ENCODE measurements at places on chromosomes 5 and 9.
A peak's percentile ranks its signal among the peaks of the same experiment; 100 is the strongest.

GRCh38 chr9:83062651-83063527 lies at the start of gene RASEF:
TSS of gene RASEF (minus strand) at chr9:83063142. CDS start at chr9:83062867, 275 bp downstream.
- DNase-seq, result peak; percentile 86

DNA sequence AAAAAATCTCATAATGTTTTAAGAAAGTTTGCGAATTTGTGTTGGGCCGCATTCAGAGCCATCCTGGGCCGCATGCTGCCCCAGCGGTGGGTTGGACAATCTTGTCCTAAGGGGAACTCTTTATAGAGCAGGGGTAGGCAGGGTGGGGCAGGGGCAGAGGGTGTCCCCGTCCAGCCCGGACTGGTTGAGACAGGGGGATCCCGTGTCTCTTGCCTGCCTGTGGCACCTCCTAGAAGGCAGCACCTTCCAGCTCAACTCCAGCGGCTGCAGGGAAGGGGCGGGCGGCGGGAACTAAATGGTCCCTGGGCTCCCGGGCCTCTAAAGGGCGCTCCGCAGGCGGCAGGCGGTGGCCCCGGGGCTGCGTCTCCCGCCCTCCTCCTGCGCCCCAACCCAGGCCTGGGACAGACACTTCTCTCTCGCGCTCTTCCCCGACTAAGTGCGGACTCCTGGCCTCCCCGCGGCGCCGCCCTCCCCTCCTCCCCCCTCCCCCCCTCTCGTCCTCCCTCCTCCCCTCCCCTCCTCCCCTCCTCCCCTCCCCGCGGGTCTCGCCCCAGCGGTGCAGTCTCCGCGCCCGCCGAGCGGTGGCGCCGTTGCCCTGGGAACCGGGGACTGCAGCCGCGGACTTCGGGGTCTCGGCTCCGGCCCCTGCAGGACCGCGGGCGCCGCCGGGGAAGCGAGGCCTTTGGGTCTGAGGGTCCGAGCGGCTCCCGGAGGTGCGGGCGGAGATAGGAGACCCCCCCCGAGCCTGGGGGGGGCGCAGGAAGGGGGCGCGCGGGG lies 132.6 kb downstream of the MRPL36 start:
- peak; percentile 89 for DNase-seq

GRCh38 chr5:115379622-115380344 lies 83.3 kb upstream of the CCDC112 start:
- no peak for DNase-seq

- DNase-seq, result no peak
Measured at GRCh38 chr9:128625391-128626146, 31.1 kb downstream of the DYNC2I2 start.

- DNase-seq, result no peak
Measured at GRCh38 chr5:69252437-69252836, 17.8 kb downstream of the CDK7 start.

- DNase-seq, result no peak
Measured at GRCh38 chr5:123720955-123721354, 209.0 kb downstream of the CSNK1G3 start.

DNA sequence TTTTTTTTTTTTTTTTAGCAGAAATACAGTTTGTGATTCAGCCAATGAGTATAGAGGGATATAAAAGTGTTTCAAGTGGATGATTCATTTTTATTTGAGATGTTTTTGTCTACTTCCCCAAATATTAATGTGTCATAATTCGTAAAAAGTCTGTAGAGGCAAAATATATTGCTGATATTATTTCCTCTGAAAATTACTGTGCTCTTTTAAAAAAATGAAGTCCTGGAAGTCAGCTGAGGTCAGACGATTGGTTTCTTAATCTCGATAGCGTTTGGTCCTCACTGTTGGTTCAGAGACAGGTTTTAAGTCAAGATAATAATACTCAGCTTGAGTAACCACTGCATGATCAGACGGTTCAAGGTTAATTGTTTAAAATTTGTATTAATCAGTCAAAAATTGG lies 19.5 kb downstream of the IL9 start:
- DNase-seq, result no peak

GRCh38 chr5:140351609-140352334 lies 5.4 kb upstream of the HBEGF start:
- no peak for DNase-seq

- peak; percentile 56 for DNase-seq
Measured at GRCh38 chr9:136029556-136029955, 65.5 kb downstream of the NACC2 start.

DNA sequence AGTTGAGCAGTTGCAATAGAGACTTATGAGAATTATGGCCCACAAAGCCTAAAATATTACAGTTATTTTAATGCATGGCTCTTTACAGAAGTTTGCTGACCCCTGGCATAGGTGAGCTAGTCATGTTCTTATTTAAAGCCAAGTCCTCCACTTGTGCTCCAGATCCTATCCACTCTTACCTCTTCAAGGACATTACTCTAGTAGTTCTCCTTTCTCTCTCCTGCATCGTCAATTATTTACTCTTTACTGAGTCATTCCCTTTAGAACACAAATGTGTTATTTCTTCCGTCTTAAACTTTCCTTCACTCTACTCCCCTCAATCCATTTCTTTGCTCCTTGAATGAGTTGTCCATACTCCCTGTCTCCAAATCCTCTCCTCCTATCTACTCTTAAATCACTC lies 20.6 kb upstream of the TRAF1 start:
- DNase-seq, result no peak

GRCh38 chr5:493758-494157 lies 30.5 kb downstream of the SLC9A3 start:
- DNase-seq, result no peak

- DNase-seq, result peak; percentile 53
Measured at GRCh38 chr9:134888603-134889190, 8.1 kb downstream of the FCN2 start.

- no peak for DNase-seq
Measured at GRCh38 chr5:112614986-112615385, 122.7 kb upstream of the APC start.

DNA sequence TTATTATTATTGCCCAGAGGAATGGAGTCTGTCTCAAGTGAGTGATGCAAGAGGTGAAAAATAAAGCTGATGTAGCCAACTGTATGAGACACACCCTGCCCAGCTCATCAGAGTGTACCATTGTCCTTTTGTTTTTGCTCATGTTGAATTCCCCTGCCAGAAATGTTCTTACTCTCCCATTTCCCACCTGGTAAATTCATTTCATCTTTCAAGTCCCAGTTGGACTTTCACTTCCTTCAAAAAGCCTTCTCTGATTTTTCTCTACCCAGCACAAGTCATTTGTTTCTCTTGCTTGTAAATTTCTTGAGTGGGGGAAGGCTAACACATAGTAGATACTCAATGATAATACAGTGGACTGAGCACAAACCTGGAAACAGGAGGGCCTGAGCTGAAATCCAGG lies 394.5 kb upstream of the ZNF462 start:
- no peak for DNase-seq

DNA sequence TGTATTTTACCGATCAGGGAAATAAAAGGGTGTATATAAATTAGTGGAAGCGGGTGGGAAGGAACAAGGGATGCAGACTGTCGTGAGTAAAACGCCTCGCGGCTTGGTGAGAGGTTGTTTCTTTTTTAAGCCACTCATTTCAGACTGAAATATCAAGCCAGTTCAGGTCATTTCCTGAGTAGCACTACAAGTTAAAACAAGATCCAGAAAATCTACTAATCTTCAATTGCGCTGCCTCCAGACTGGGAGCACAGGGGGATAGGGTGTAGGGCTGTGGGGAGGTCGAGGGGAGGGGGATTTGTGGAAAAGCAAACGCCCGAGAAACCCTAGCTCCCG lies 140.8 kb downstream of the TSSK1B start:
- DNase-seq, result no peak

- DNase-seq, result no peak
Measured at GRCh38 chr5:99102073-99102697, 173.4 kb upstream of the CHD1 start.

DNA sequence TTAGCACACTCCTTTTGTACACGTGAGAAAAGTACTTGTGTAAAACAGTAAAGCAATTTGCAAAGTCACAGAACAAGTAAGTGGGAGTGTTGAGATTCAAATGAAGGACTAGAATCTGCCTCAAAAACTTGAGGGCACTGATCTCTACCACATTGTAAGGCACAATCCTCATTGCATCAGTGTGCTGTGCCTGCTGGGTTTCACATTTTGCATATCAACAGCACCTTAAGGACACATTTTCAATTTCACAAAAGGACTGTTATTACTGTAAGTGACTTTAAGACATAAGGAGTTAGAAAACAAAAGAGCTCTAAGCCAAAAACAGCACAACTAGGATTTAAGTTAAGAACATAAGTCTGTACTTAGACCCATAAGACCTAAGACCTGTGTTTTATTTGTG lies 44.7 kb upstream of the HK3 start:
- no peak for DNase-seq

- DNase-seq, result no peak
Measured at GRCh38 chr9:112831281-112831851, 59.3 kb downstream of the SLC46A2 start.

GRCh38 chr5:139182528-139183296 lies 15.5 kb downstream of the SIL1 start:
- no peak for DNase-seq

DNA sequence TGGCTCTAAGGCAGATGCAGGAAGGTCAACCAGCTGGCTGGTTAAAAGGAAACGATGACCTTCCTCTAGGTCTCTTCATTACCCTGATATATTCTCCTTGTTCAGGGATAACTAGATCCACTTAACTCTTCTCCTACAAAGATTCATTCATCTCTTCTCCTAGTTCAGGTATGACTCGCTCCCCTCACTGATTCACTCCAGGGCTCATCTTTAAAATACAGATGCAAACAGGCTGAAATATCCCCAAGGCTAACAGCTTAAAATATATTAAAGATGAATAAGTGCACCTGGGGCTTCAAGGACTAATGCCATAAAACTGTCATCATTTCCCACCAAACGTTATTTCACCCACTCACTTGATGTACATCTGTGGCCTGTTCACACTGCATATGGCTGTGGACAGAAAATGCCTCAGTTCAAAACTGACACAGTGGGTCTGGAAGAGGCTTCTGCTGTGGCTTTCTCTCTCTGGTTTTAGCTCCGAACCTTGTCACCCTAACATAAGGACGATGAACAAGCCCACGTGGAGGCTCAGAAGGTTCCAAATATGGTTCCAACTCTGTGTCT lies 366.9 kb downstream of the DEPDC1B start:
- DNase-seq, result no peak

Data from type B pancreatic cell (in vitro differentiated cells).